ENCODE measurements at places on chromosomes 7 and 10.

DNA sequence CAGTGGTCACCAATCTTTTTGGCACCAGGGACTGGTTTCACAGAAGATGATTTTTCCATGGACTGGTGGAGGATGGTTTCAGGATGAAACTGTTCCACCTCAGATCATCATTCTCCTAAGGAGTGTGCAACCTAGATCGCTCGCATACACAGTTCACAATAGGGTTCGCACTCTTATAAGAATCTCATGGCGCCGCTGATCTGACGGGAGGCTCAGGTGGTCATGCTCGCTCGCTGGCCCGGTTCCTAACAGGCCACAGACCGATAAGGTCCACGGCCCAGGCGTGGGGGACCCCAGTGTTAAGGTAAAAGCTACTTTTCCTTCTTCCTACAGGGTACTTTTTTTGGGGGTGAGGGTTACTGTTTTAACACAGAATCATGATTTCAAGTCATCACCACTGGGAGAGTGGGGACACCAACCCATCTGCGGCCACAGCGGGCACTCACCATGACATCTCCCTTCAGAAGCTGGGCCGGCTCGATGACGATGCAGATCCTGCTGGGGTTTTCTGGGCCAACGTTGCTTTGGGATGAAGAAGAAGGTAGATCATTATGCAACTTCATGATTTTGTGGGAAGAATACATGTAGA, 170.5 kb downstream of the TNS3 start:
- no peak for DNase-seq

DNA sequence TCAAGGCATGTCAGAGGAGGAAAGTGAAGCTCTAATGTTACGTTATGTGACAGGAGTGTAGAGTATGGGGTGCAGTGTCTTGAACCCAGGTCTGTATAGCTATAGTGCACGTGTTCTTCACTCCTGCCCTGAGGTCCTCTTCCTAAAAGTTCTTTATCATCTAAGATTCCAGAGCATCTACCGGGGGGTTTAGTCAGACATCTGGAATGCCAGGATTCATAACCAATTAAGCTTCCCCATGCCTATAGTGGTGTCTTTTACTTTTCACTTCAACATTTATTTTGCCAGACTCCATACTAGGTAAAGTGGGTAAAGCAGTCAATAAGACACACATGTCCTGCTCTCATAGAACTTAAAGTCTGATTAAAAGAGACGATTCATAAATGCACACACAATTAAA, 22.4 kb downstream of the PPP1R3C start:
- no peak for DNase-seq

GRCh38 chr10:61821153-61821552, 80.3 kb upstream of the ARID5B start:
- DNase-seq = no peak

GRCh38 chr7:83866582-83866981, 217.6 kb upstream of the SEMA3E start:
- DNase-seq = no peak

GRCh38 chr10:125263551-125263950, 103.2 kb upstream of the CTBP2 start:
- no peak for DNase-seq

DNA sequence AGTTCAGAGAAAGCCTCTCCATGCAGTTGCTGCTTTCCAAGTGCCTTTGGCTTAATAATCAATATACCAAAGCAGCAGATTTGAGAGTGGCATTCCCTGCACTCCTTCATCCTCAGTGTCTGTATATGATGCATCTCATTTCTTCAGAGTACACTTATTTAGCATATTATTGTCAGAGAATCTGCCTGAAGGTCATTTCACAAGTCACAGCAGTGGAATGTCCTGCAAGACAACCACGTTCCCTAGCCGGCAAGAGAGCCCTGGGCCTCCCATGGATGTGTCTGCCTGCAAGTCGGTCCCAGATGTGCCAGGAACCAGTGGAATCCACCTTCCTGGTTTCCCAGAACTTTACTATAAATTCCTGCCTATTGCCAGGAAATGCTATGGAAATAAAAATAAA, 289.4 kb upstream of the IGFBP3 start:
- DNase-seq = no peak
